Activated T-helper 1 cell treated with anti-CD3 and anti-CD28 coated beads, Interleukin-12 subunit alpha, Interleukin-12 subunit beta, Interleukin-2, Interleukin-4 antibody, amounts not matched to agents 30 ng/mL and 10 ng/mL and 1 ng/mL, durations not matched to agents 14 hours and 24 hours and 36 hours (primary cell): ENCODE measurements at places on chromosomes 2 and 18. TPM values are rescaled to one million over a fixed set of nuclear protein-coding genes. Genes with fewer than 3 reads are reported as not detected.

Gene CDK5R2
- not detected in 2 replicates for total RNA-seq

Gene SERPINB12
- total RNA-seq = not detected in 2 replicates

Gene GNAL
- total RNA-seq = 0.21 and 0.24 TPM in 2 replicates

Gene GCKR
- not detected in 2 replicates for total RNA-seq

Gene SERPINB7
- total RNA-seq = not detected in 2 replicates

Gene SULT6B1
- total RNA-seq = not detected in 2 replicates

Gene PRLH
- not detected in 2 replicates for total RNA-seq

Gene HOXD9
- not detected in 2 replicates for total RNA-seq

Gene SLC30A3
- total RNA-seq = 2.1 and 2.2 TPM in 2 replicates

Gene NT5DC4
- not detected in 2 replicates for total RNA-seq

Gene GRHL1
- total RNA-seq = 1.4 and 1.5 TPM in 2 replicates

Gene CD8B2
- 0.37 and 0.54 TPM in 2 replicates for total RNA-seq

Gene TRIM43
- total RNA-seq = not detected in 2 replicates
